ENCODE measurements at places on chromosomes 6 and 20.
A peak's percentile ranks its signal among the peaks of the same experiment; 100 is the strongest.

GRCh38 chr20:48066246-48066645 lies 281.0 kb upstream of the SULF2 start:
- peak; percentile 92 for DNase-seq

GRCh38 chr20:38728911-38729642 lies 4.8 kb downstream of the SLC32A1 start:
- no peak for DNase-seq

DNA sequence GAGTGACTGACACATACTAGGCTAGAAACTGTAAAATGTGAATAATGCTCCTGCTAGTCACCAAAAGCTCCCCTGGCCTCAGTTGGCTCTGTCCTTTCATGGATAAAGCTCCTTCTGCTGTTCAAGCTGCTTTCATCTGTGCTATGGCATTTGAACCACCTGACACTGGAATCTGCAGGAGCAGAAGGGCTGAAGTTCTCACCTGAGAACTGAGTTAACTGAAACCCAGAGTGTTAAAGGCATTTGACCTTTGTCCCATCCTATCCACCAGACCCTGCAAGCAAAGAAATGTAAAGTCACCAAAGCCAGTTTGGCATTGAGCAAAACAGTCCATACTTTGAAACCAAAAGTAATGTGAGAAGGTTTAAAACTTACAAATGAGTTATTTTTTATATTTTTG lies 77.7 kb downstream of the BMP2 start:
- no peak for DNase-seq

- peak; percentile 11 for DNase-seq
Observed at GRCh38 chr6:166456395-166457156, 73.8 kb upstream of the MPC1 start.

DNA sequence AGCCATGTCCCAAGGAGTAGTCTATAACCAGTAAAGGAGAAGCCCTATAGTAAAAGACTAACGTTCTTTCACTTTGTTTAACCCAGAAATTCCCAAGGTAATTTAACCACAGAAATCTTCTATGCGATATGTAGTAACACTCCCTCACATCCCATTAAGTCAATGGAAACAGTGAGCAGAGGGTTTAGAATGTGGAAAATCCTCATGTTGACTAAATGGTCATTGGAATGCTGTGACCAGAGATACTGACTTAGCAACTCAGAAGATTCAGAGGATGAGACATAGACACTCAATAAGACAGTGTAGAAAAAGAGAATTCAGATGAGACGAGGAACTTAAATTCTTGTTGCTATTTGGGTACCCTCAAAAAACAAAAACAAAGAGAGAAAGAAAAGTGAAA lies 562.2 kb upstream of the NOX3 start:
- peak; percentile 86 for DNase-seq

- peak; percentile 3 for DNase-seq
Observed at GRCh38 chr20:46051556-46052308, 22.7 kb downstream of the SLC12A5 start.

DNA sequence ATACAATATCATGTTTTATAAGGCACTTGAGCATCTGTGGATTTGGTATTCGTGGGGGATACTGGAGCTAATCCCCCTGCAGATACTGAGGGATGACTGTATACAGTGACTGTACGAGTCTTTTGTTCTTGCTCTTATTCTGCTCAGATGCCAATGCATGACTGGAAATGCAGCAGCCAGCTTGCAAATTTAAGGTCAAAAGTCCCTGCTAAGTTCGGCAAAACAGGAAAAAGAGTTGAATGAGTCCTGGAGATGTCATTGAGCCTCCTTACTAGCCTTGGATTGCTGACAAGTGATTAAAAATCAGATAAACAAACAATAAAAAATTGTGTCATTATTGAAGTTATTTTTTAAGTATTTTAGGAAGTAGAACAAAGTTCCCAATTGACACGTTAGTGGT lies 599.3 kb upstream of the IMPG1 start:
- no peak for DNase-seq

GRCh38 chr6:142746524-142746923 lies 198.5 kb downstream of the HIVEP2 start:
- peak; percentile 30 for DNase-seq

- no peak for DNase-seq
Observed at GRCh38 chr6:34315780-34316179, 67.0 kb upstream of the SMIM29 start.

DNA sequence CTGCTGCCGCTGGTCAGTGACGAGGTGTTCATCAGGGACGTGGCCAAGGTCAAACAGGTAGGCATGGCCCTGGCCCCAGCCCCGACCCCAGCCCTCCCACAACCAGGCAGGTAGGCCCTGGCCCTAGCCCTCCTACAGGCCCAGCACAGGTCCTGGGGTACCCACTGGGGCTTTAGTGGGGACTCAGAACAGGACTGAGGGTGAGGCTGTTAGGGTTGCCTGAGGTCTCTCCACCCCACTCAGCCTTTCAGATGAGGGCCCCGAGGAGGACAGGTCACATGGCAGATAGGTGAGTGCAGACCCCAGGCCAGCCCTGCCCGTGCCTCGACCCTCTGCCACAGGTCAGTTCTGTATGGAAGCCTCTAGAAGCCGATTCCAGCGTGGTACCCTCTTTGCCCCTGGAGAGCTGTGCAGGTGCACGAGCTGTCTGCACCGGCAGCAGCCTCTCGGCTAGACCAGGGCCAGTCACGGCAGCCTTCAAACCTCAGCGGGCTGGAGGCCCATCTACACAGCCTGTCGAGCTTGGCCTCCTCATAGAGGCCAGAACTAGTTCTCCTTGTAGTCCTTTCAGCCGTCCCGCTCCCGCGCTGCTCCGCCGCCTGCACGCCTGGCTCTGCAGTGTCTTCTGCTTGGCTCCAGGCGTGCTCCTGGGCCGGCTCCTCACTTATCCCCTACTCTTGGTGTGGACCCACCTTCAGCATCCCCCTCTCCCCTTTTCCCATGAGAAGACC lies 35.5 kb downstream of the PYGB start:
- no peak for DNase-seq

DNA sequence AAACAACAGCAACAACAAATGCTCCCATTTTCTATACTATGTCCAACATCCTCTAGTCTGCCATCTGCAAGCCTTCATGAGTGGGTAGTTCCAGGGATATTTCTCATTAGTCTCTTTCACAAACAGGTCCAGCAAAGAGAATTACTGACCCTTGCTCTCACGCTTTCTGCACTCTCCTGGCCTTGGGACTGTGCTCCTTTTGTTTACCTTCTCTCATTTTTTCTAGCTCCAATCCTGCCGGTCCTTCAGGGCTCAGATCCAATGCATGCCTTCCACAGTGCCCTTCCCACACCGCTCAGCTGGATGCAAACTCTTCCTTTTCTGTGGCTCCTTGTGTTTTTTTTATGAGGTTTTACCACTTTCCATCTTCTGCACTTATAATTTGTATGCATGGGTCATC lies 47.2 kb downstream of the ADTRP start:
- no peak for DNase-seq

DNA sequence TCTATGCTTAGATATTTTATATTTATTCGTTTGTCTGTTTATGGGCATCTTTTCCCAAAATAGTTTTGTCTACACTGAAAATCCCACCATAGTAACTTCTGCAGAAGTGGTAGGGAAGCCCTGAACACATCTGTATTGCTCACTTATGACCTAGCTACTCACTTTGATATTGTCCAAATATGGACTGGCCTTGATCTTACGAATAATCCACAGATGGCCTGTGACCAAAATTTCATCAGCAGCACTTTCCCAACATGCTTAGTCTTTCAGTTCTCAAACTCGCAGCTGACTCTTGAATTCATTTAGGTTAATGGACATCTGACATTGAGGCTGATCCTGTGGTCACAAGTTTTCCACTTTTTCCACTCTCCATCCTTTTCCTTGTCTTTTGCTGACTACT lies 80.8 kb upstream of the BEND3 start:
- DNase-seq, result no peak

Measured in fibroblast of skin of right biceps (primary cell).